Femur (tissue), 1 donor: ENCODE measurements at places on chromosomes 1 and 21.
A peak's percentile ranks its signal among the peaks of the same experiment; 100 is the strongest.

- no peak for DNase-seq
Observed at GRCh38 chr21:29888437-29888836, 51.4 kb downstream of the GRIK1 start.

DNA sequence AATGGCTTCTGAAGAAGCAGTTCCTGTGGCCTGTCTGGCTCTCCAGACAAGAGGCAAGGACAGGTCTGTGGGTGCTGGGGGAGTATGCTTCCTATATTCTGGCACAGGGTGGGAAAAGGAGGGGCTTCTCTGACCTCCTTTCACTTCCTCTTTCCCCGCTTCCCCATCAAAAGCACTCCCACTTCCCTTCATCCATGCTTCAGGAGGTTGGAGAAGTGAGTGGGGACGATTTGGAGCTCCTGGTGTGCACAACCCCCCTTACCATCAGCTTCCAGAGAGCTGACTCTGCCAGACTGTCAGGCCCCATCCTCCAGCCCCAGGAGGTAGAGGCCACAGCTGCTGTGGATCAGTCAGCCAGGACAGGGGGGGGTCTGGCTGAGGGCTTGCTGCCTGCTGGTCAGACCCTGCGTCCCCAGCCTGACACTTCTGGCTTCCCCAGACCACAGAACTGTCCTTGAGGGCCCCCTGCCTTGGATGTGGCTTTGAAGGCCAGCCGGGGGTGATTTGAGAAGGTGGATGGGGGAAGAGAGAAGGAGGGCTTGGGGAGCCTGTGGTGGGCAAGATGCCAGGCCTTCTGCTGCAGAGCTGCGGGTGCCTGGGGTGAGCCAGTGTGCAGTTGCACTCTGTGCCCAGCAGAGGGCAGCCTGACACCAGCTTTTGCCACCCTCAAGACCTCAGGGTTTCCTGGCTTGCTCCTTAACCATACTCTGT lies 21.5 kb upstream of the TMEM222 start:
- DNase-seq, result peak; percentile 95

GRCh38 chr1:48931506-48932192 lies 155.0 kb upstream of the BEND5 start:
- no peak for DNase-seq

DNA sequence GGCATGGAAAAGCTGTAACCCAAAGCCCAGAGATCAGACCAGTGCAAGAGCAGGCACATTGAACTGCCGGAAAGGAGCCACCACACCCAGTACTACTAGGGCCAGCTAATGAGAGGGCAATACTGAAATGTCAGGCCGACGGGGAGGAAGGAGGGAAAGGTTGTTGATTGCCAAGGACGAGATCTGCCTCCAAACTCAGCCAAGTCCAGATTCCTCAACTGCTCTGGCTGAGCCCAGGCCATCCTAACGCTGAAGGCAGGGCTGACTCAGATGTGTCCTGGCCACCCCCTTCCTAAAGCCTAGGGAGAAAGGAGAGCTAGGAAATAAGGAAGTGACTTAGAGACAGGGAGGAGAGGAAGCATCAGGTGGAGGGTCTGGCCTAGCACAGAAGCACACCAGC lies 42.1 kb upstream of the IPO9 start:
- no peak for DNase-seq

DNA sequence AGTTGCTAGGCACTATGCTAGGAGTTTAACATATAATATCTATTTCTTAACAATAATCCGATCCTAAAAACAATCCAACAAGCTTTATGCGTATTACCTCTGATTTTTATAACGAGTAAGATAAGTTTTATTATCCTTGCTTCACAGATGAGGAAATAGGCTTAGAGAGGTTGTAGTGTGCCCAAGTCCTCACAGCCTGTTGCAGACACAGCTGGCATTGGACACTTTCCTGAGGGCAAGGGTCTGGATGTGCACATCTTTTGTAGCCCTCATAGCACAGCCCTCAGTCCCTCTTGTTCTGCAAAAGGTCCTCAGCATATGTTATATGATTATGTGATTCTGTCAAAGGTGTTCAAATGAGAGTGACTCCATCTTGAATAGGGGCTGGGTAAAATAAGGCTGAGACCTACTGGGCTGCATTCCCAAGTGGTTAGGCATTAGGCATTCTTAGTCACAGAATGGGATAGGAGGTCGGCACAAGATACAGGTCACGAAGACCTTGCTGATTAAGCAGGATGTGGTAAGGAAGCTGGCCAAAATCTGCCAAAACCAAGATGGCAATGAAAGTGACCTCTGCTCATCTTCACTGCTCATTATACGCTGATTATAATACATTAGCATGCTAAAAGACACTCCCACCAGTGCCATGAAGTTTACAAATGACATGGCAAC lies 75.7 kb upstream of the F3 start:
- no peak for DNase-seq

GRCh38 chr1:6157528-6158174 lies 22.5 kb downstream of the CHD5 start:
- DNase-seq, result no peak

- DNase-seq, result no peak
Observed at GRCh38 chr21:18382141-18382540, 21.4 kb downstream of the TMPRSS15 start.

DNA sequence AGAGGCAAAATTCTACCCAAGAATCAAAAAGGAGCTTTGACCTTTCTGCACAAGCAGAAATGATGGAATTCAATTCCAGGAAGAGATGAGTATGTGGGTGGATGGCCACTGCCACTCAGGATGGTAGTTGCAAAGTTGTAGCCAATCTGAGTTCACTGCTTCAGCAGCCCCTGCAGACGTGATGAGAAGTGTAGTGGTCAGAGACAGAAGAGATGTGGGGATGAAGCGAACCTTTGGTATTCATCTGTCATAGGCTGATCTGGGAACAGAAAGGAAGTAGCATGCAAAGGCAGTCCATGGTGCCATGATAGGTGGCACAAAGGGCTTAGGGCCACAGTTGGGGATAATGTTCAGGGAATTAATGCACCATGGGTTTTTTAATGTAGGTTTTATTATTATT lies 81.1 kb upstream of the PGBD5 start:
- no peak for DNase-seq

- no peak for DNase-seq
Observed at GRCh38 chr1:159921700-159922504, 3.4 kb downstream of the TAGLN2 start.

DNA sequence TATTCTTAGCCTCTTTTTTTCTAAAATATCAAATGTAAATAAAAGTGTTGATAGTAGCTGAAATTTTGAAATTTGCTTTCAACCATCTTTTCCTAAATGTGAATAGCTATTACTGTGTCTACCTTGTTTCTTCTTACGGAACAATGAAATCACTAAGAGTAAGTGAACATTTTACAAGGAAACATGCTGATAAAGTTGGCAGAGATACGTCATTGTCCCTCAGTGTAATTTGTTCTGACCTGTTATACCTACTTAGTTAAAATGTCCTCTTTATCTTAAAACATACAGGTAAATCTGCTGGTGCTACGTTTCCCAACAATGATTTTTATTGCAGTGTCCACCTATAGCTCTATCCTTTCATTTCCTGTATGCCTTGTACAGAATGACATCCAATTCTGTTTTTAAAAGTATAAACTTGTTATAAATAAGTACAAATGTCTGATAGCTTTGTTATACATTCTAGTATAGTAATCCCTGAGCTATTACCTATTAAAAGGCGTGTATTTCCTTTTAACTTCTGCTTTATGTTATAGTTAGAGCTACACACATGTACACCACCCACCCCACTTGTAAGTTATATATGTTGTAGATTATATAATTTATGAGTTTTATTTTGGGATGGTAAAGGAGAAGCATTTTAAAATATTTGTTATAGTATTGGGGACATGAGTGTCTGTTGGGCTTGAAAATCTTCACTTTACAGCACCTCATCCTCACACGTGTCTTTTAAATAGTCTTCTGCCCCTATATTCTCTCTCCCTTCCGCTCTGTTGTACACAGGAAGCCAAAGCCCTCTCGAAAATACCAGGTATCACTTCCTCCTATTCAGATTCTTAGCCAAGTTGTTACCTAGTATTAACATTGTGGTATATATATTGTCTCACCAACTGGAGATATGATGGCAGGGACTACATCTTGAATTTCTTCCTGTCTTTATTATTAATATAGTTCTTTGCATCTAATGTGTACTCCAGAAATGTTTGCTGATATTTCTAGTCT lies 25.2 kb downstream of the LAMC1 start:
- no peak for DNase-seq

DNA sequence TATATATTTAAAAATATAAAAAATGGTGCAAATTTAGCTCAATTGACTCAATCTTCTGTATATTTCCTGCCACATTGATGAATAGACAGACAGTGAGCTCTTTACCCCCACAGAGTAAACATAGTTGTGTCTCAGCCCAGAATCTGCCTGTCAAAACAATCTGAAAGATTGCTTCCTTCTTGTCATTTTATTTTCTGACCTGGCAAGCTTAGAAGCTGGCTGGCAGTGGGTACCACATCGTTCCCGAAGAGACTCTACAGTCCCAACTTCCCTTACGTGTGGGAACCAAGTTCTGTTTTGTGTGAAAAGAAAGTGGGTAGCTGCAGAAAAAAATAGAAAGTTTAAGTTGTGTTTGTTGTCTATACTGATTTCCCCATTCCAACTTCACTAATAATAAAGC lies 629.3 kb upstream of the NEGR1 start:
- DNase-seq, result no peak

DNA sequence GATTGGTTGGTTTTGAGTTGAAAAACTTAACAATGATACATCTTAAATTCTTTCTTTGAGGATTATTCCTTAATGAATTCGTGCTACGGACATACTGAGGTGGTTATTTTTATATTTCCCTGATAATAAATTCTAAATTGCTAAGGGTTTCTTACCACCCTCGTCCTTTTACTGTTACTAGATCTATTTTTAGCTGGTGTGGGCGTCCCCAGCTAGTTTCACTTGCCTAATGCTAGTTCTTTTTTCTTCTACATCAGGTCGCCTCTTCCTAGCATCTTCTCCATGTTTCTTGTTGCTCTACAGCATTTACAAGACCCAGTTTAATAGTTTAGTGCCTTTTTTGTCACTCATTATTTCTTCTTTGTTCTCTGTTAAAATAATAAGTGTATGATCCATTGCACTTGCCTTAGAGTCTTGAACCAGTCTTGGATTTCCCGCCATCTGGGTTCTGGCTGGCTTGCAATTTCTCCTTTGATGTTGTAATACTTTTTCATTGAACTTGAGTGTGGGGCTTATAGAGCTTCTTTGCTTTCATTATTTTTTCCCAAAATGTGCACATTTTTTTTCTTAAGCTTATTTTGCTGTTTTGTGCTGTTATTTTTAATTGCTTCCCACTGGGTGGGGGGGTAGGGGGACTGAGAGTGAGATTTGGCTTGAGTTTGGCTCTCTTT lies 677 bp upstream of the HSD11B1 start:
- DNase-seq, result no peak

DNA sequence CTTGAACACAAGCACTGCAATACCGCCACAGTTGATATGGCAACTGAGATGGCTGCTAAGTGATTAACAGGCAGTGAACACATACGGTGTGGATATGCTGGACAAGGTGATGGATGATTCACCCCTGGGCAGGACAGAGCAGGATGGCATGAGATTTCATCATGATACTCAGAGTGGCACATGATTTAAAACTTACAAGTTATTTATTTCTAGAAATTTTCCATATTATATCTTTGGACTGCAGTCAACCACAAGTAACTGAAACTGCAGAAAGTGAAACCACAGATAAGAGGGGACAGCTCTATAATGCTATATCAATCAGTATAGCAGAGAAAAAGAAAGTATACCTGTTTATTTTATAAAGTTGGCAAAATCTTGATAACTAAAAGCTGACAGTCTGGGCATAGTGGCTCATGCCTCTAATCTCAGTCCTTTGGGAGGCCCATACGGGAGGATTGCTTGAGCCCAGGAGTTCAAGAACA lies 47.9 kb downstream of the PHACTR4 start:
- no peak for DNase-seq

- no peak for DNase-seq
Observed at GRCh38 chr1:167635941-167636340, 5.9 kb downstream of the RCSD1 start.

GRCh38 chr1:117824616-117825015 lies 104.8 kb downstream of the GDAP2 start:
- no peak for DNase-seq

- DNase-seq, result no peak
Observed at GRCh38 chr1:200708769-200709168, 29.9 kb upstream of the CAMSAP2 start.

DNA sequence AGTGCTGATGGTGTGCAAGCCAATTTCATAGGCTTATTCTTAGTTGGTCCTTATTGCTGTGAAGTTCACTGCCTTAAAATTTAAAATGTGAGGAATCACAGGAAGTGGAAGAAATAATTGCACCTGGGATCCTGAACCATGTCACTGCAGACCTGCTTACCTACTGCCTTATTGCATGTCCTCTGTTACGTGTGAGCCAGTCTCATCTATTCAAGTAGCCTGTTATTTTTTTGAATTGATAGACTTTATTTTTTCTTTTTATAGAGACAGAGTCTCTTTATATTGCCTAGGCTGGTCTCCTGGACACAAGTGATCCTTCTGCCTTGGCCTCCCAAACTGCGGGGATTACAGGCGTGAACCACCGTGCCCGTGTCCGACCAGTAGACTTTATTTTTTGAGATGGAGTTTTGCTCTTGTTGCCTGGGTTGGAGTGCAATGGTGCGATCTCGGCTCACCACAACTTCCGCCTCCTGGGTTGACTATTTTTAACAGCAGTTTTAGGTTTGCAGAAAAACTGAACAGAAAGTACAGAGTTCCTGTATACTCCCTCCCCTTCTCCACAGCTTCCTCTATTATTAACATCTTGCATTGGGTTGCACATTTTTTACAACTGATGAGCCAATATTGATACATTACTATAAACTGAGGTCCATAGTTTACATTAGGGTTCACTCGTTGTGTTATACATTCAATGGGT lies 14.0 kb upstream of the DISC1 start:
- peak; percentile 37 for DNase-seq

- peak; percentile 69 for DNase-seq
Observed at GRCh38 chr1:201539561-201540431, 869 bp downstream of the NAV1 start.

- no peak for DNase-seq
Observed at GRCh38 chr1:10795276-10796021, 997 bp downstream of the CASZ1 start.

DNA sequence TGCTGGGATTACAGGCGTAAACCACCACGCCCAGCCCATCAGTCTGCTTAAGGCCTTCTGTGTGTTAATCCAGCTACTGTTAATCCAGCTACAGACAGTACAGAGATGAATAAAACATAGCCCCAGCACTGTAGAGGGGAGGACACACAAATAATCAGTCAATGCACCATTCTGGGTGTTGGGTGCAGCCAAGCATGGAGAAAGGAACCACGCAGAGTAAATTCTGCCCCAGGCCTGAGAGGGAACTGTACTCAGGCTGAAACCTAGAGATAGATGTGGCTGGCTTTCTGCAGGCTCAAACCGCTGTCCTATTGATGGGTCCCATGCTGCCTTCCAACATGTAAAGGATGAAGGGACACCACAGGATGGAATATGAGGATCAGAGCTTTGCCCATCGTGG lies 136.8 kb upstream of the IGSF21 start:
- DNase-seq, result no peak

DNA sequence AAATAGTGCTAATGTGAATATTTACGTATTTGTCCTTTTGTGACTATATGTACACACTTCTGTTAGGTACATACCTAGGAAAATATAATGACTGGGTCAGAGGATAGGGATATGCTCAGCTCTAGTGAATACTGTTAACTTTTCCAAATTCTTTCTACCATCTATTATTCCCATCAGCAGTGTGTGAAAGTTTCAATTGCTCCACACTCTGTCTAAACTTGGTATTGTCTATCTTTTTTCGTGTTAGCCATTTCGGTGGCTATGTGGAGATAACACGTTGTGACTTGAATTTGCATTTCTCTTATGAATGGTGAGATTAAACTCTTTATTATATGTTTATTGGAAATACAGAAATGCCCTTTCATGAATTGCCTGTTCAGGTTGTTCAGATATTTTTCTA lies 22.7 kb upstream of the LELP1 start:
- DNase-seq, result no peak
